ENCODE measurements at places on chromosomes 5 and 9.

DNA sequence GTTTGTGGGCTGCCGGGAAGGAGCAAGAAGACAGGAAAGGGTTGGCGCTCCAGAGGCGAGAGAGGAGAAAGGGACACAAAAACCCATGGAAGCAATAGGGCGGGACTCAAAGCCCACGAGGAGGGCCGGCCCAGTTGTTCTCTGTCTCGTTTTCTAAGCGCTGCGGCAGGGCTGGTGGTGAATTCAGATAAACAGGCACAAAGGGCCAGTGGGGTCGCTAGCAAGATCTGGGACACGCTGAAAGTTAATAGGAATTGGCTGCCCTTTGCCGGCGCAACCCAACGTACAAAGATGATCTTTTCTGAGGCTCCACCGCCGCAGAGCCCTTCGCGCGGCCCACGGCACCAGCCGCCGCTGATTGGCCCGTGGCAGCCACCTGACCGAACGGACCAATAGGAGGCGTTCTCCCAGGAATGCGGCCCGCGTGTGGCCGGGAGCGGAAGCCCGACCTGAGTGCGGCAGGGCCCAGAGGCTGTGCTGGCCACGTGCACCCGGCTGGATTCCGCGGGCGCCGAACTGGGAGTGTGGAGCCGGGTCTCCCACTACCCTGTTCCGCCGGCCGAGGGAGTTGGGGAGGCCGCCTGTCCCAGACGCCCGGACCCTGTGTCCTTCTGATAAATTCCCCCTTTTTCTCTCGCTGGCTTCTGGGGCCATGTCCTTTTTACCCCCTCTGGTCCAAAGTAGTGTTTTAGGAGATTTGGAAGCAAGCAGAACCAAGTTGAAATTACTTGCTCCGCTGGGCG lies 16.8 kb upstream of the NSD1 start:
- DNase-seq: no peak

DNA sequence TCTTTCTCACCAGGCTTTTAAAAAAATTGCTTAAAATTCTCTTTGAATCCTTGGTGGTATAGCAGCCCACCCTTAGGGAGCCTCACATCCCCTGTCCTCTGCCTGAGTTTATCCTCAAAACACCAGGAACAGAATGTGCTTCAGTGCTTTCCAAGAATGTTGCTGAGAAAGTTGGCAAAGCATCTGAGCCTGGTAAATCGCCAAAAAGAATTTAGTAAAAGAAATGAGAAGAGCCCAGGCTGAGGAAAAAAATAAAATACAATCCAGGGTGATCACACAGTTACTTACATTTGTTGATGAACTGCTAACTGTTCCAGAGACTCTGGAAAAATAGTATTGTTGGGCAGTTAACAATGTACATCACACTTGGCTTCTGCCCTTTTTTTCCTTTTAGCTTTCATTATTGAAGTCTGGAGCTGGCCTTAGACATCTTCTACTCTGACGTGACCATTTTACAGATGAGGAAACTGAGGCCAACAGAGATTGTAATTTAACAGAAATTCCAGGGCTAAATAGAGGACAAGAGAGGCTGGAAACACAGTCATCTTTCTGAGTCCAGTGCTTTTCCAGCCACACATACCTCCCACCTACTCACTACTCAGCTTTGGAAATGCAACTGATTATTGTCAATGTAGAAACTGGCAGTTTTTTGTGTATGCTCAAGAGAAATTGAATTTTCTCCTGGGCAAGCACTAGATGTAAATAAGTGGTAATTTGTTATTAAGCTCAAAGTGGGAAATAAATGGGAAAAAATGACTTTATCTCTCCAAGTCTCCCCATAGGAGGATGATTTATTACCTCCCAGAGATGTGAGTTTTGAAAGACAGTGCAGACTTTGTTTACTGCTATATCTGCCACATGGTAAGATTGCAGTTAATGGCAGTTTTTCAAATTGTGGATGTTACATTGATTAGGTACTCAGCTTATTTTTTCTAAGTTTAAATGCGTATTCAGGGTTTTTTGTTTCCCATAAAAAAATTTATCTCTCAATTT lies 86.7 kb upstream of the ALDH1A1 start:
- no peak for DNase-seq

DNA sequence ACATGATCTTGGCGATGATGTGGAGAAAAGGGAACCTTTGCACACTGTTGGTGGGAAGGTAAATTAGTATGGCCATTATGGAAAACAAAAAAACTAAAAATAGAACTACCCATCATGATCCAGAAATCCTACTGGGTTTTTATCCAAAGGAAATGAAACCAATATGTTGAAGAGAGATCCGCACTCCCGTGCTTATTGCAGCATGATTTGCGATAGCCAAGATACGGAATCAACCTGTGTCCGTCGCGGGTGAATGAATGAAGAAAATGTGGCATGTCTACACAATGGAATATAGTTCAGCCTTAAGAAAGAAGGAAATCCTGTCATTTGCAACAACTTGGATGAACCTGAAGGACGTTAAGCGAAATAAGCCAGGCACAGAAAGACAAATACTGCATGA lies 84.5 kb downstream of the TTLL11 start:
- DNase-seq: no peak

DNA sequence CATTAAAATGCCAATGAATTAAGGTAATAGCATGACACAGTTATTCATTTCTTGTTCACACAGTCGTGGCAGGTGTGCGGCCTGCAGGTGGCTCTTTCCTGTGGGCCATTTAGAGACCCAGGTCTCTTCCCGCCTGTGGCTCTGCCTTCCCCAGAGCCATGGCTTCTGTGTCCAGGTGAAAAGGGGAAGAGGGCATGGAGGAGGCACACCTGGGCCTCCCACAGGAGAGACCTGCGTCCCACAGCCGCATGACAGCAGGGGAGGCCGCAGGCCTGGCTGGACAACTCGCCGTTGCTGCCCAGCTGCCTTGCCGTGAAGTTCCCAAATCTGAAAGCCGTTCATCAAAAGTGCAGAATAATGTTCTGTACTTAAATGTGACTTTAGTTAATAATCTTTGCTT lies 14.4 kb upstream of the PLEKHG4B start:
- DNase-seq: no peak

DNA sequence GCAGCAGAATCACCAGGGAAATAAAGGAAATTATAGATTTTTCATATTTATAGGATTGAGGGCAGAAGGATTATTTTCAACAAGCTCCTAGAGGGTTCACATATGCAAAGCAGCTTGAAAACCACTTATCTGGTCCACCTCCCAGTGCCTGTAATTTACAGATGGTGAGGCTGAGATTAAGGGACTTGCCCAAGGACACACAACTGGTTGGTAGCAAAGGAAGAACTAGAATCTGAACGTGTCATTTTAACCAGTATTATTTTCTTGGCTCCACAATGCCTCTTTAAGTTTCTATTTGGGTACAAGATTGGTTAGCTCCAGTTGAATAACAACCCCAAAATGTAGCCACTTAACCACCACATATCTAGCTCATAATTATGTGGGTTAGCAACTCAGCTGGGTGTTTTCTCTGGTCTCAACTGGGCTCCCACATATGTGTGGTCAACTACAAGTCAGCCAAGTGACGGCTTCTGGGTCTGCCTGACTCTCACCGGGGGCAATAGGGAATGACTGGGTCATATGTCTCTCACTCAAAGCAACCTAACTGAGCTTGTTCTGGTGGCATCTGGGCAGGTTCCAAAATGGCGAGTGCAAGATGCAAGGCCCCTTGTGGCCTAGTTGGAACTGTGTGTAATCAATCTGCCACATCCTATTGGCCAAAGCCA lies 127.7 kb downstream of the ZDHHC21 start:
- no peak for DNase-seq

- no peak for DNase-seq
These were observed 268.0 kb downstream of the ADAMTSL1 start for GRCh38 chr9:18741945-18742344.

- no peak for DNase-seq
These were observed 51.4 kb upstream of the OLFM1 start for GRCh38 chr9:135035781-135036760.

DNA sequence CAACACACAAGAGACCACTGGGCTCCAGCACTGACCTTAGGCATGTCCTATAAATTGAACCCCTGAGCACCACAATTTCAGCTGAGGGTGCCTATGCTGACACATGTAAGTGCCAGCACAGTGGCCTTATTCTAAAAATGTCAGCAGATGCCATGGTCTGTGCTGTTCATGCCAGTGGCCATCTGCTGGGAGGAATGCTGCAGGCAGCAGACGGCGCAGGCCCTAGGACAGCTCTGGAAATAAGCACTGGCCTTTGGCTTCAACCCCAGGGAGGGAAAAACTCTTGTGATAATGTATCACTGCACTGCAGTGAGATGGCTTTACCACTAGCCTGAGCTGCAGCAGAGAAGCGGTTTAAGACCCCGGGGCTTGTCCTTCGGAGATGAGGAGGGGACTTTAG lies 98.5 kb downstream of the SYK start:
- no peak for DNase-seq

DNA sequence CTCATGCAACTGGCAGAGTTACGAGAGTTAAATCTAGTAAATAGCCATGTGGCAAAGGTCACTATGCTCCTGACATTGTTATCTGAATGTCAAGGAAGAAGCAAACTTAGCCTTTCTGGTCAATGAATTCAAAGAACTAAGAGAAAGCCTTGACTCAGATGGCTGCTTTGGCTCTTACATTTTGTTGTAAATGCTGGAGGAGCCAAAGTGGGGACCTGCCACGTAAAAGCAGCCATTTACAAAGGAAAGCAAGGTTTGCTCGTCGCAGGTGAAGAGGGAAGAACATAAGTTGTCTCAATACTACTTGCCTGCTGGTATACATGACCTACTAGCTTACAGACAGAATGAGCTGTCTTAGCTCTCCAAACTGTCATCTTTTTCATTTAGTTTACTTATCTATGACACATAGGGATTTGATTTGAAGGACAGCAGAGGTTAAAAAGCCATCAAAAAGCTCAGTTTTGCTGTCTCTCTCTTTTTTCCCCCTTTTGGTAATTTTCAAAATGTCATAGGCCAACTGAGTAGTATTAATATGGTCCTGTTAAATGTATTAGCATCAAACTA lies 1052.8 kb upstream of the DMAC1 start:
- DNase-seq: no peak

GRCh38 chr9:117411547-117411946 lies 3.3 kb downstream of the ASTN2 start:
- DNase-seq: peak; percentile 59

DNA sequence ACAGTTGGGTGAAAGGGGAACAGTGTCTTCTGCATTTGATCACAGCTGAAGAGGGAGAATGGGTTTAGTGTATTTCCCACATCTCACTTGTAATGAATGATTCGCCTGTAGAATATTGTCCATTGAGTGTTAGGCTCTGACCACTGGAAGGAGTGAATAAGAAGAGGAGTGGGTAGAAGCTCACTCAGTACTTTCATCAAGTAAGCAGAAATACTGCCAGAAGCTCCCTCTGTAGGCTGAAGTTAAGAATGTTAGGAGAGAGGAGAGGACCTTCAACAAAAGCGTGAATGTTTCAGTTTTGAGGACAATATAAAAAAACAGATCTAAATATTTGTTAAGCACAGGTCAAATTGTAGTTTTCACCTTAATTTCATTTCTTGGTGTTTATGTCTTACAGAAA lies 27.5 kb downstream of the FSD1L start:
- no peak for DNase-seq

GRCh38 chr5:113450462-113450861 lies 15.7 kb upstream of the TSSK1B start:
- no peak for DNase-seq

DNA sequence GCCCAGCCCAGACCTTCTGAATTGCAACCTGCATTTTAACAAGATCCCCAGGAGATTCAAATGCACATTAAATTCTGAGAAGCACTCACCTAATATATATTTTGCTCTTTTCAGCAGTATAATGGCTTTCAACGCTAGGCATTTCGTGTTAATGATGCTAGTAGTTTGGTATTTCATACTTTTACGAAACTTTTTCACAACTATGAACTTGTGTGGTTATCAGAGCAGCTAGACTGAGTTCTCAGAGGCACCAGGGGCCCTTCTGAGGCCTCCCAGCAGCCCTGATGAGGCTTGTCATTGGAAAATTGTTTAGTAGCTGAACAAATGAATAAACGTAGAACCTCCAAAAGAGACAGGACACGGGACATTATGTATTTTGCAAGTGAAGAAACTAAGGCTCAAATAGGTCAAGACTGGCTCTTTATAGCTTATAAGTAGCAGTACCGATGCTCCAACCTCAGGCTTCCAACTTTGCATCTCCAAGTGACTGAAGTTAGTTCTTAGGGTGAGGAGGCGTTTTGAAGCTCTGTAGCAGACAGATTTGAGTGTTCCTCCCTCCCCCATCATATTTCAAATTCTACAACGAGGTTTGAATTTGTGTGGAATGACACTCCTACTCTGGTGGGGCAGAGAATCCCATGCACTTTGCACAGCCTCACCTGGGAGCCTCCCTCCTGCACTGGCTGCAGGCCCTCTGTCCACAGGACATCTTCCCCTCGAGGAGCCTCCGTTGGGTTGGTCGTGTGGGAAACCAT lies 121.1 kb upstream of the SLC25A48 start:
- no peak for DNase-seq

DNA sequence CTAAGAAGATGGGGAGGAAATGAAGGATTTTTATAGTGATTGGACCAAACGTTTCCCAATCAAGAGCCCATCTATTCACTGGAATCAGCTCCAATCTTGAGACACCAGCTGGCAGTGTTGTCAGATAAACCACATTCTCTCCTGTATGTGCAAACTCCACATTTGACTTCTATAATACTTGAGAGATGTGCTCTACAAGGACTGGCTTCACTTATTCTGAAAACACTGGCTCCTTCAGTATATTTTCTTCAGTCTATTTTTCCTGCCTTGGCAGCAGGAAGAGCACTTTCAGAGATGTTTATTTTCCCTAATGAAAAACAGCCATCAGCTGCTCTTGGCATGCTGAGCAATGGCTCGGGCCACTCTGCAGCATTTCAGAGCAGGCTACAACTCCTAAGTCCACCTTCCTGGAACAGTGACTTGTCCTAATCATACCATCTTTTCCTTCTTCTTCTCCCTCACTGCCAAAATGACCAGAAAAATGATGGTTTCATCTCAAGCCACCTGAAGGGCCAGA lies 96.9 kb upstream of the FSTL4 start:
- no peak for DNase-seq

DNA sequence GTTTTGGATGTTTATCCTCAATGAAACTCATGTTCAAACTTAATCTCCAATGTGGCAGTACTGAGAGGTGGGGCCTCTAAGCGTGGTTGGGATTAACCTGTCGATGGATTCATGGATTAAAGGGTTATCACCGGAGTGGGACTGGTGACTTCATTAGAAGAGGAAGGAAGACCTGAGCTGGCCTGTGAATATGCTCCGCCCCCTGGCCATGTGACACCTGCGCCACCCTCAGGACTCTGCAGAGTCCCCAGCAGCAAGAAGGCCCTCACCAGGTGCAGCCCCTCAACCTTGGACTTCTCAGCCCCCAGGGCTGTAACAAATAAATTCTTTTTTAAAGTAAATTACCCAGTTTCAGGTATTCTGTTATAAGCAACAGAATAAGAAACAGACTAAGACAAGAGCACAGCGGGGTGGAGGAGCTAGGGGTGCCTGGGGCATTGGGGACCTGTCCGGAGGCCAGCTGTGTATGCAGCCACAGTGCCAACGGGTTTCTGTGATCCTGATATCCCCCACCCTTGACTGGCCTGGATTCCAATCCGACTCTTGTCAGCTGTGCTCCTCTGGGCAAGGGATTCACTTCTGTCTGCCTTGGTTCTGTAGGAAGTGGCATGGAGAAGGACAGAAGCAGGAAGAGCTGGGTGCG lies 3.2 kb upstream of the MAPK9 start:
- DNase-seq: no peak

GRCh38 chr9:2621722-2622460 lies at the start of gene VLDLR:
Gene VLDLR, plus strand, starts transcription at chr9:2621787. Its CDS starts 403 bp downstream, at chr9:2622190.
- DNase-seq: peak; percentile 32

- no peak for DNase-seq
These were observed 173.8 kb downstream of the MAST4 start for GRCh38 chr5:66769839-66770617.

Measured in DMS79 treated with DMSO at 0.1 percent for 48 hours (cell line).